H4 (cell line): ENCODE measurements at places on chromosomes 1 and 21. TPM values are rescaled to one million over a fixed set of nuclear protein-coding genes. Genes with fewer than 3 reads are reported as not detected.
A peak's percentile ranks its signal among the peaks of the same experiment; 100 is the strongest.

Gene CSMD2
- total RNA-seq, result not detected in 2 replicates

Gene WNT2B
- 0.37 and 0.97 TPM in 2 replicates for total RNA-seq

- no peak for DNase-seq
These were observed 41.8 kb upstream of the TTC22 start for GRCh38 chr1:54842963-54843362.

Gene HDGF
- 168 and 173 TPM in 2 replicates for total RNA-seq

DNA sequence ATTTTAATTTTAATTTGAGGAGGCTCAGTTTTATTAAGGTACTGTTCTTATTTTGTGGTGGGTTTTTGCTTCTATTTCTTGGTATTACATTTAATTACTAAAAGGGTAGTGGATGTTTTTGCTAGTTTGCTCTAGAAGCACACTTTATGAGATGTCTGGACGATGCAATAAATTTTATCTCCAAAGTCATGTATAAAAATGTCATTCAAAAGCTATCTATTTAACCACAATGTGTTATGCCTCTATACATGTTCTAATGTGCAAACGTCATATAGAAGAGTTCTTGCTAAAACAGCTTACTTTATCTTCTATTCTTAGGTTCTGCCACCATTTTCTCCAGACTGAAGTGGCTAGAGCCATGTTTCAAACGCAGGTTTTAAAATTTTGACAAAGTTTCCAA lies 12.9 kb upstream of the MPC2 start:
- DNase-seq, result no peak

DNA sequence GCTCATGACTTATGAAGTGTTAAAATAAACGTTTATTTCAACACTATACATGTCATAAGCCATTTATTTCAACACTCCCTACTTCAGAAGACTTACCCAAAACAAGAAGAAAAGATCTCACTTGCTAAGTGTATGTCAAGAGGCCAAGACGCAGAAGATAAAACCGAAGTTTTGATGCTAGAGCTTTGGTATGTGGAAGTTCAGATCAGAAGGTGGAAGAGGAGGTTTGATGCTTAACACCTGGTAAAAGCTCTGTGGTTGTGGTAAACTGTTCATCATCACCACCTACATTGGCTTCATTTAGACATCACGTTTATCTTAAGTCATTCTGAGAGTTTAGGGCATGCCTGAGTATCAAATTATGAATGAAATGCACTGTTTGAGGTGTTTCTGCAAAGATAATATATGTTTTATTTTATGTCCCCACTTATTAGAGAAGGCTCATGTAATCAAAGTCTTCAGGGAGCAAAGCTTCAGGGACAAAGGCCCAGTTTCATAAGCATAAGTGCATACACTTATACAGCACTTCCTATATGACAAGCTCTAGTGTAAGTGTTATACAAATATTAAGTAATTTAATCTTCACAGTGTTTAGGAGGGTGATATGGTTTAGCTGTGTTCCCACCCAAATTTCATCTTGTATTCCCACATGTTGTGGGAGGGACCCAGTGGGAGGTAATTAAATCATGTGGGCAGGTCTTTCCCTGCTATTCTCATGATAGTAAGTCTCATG lies 533.3 kb downstream of the PTBP2 start:
- no peak for DNase-seq

Gene C1QB
- total RNA-seq, result not detected in 2 replicates

GRCh38 chr1:96715482-96715881 lies 6.1 kb upstream of the PTBP2 start:
- no peak for DNase-seq

DNA sequence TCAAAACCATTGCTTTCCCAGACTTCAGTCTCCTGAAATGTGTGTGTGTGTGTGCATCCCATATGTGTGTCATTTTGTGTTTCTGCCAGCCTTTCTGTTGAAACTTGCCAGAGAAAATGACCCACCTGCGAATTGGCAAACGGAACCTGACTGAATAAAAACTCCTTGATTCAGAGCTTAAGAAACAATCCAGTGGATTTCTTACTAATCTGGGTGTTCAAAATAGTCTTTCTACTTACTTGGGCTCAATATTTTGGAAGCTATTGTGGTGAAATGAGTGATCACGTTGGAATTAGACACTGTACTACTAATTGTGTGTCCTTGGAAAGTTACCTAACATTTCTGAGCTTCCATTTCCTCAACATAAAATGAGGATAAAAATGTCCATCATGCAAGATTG lies 138.9 kb upstream of the ERG start:
- no peak for DNase-seq

- DNase-seq, result no peak
These were observed 53.1 kb downstream of the SH3GLB1 start for GRCh38 chr1:86757272-86757984.

Gene ATAD3B
- 4.4 and 5.7 TPM in 2 replicates for total RNA-seq

- DNase-seq, result no peak
These were observed 3.6 kb downstream of the AJAP1 start for GRCh38 chr1:4657960-4658541.

- no peak for DNase-seq
These were observed 25.3 kb upstream of the ATP1A1 start for GRCh38 chr1:116347696-116348095.

GRCh38 chr1:186623551-186623950 lies 56.7 kb downstream of the PTGS2 start:
- no peak for DNase-seq

DNA sequence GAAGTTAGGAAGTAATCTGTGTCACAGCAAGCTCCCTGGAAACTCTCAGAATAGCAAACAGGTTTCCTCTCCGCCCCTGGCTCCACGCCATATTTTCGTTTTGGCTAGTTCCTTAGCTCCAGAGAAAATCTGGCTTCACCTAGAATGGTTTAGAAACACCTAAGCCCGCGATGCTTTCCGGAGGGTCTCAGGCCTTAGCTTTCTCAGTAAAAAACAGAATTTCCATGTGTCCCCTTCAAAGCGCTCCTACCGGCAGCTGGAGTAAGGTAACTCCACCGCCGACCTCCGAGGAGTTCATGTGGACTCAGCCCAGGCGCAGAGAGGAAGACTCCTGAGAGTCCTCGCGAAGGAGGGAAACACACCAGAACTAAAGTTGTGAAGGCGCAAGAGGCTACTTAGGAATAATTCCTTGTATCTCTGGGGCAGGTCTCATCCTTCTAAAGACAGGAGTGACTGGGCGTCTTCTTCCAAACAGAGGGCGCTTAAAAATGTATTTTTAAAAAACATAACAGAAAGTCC lies 406 bp downstream of the KIAA0040 start:
- DNase-seq, result no peak

- DNase-seq, result no peak
These were observed 49.2 kb downstream of the ASH1L start for GRCh38 chr1:155513300-155513916.

Gene SLC30A2
- not detected in 2 replicates for total RNA-seq

- DNase-seq, result no peak
These were observed 71.2 kb downstream of the NID1 start for GRCh38 chr1:235993652-235994051.

DNA sequence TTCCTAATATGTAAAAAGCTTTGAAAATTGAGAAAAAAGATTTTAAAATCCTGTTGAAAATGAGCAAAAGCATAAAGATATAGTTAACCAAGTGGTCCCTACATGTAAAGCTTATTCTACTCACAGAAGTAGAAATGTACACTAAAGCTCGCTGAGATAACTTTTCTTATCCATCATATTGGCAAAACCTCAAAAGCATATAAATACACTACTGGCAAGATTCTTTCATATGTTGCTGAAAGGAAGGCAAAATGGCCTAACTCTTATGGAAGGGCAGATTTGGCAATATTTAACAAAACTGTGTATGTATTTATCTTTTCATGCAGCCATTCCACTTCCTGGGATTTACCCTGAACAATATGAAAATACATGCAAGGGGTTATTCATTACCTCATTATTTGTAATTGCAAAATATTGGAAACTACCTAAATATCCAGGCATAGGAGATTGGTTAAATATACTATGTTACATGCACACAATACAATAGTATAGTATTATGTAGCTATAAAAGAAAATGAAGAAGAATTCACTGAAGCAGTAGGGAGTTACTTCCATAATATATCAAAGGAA lies 43.2 kb upstream of the LYPLAL1 start:
- DNase-seq, result no peak

- DNase-seq, result no peak
These were observed 43.3 kb downstream of the GPR88 start for GRCh38 chr1:100581096-100581705.

- DNase-seq, result no peak
These were observed 648 bp upstream of the RGS7 start for GRCh38 chr1:241357366-241358340.

GRCh38 chr1:30650038-30650967 lies 73.1 kb downstream of the MATN1 start:
- DNase-seq, result no peak

- DNase-seq, result no peak
These were observed 279.2 kb downstream of the NEGR1 start for GRCh38 chr1:72003092-72003491.

- no peak for DNase-seq
These were observed 65.9 kb downstream of the LHX4 start for GRCh38 chr1:180295999-180296398.

GRCh38 chr1:92340154-92340553 lies 41.3 kb downstream of the RPAP2 start:
- no peak for DNase-seq

Gene SLC44A5
- 0.62 and 1.6 TPM in 2 replicates for total RNA-seq

Gene CD52
- total RNA-seq, result 3.0 TPM in 1 of 2 replicates, not detected in the other

DNA sequence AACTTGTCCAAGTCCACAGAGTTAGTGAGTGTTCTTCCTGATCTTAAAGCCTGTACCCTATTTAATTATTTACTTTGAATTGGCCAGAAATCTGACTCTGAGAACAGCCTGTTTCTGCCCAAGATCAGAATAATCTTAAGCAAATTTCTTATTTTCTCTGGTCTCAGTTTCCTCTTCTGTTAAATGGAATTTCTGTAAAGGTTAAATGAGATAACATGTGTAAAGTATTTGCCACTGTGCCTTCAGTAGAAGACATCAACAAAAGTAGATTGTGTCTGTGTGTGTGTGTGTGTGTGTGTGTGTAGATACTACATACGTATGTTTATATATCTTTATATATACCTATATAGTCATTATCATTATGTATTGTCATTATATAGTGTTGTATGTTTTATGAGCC lies 124.2 kb upstream of the FGGY start:
- DNase-seq, result no peak

GRCh38 chr1:218472885-218473284 lies 127.7 kb downstream of the TGFB2 start:
- no peak for DNase-seq

GRCh38 chr1:218660678-218661053 lies 315.5 kb downstream of the TGFB2 start:
- peak; percentile 37 for DNase-seq

- DNase-seq, result no peak
These were observed 9.7 kb downstream of the MAPKAPK2 start for GRCh38 chr1:206694171-206695124.

GRCh38 chr21:32514275-32515055 lies 70.9 kb downstream of the TCP10L start:
- DNase-seq, result no peak

- DNase-seq, result no peak
These were observed 103.9 kb downstream of the PTPN14 start for GRCh38 chr1:214447557-214447871.

Gene CD1E
- not detected in 2 replicates for total RNA-seq

Gene PPP1R15B
- 17.9 and 19.2 TPM in 2 replicates for total RNA-seq

Gene CYP4A11
- total RNA-seq, result not detected in 2 replicates

- DNase-seq, result peak; percentile 48
These were observed 18.5 kb downstream of the ALDH4A1 start for GRCh38 chr1:18883636-18884418.

DNA sequence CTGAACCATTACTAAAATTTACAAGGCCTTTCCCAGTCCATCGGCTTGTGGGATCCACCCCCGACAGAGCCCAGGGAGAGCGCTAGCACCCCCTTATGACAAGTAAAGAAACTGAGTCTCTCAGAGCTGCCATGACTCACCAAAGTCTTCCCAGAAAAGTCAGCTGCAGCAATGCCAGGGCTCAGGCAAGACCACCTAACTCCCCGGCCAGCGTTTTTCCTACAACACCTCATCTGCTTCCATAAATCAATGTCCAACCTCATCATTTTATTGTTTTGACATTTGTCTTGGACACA lies 15.0 kb downstream of the DHCR24 start:
- DNase-seq, result no peak

Gene MROH7
- not detected in 2 replicates for total RNA-seq

DNA sequence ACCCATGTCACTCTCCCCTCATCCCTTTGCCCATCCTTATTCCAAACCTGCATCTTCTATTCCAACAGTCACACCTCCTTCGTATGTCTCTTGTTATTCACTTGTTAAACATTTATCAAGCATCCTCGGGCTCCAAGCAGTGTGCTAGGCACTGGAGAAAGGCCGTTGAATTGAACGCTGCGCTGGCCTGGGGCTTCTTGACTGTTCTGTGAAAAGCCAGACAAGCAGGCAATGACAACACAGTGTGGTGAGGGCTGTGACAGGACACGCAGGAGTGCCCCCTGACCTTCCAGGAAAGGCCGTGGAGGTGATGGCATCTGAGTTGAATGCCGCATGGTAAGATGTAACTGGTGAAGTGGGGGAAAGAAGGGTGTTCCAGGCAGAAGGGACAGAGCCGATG lies 19.2 kb downstream of the ETV3 start:
- DNase-seq, result no peak

DNA sequence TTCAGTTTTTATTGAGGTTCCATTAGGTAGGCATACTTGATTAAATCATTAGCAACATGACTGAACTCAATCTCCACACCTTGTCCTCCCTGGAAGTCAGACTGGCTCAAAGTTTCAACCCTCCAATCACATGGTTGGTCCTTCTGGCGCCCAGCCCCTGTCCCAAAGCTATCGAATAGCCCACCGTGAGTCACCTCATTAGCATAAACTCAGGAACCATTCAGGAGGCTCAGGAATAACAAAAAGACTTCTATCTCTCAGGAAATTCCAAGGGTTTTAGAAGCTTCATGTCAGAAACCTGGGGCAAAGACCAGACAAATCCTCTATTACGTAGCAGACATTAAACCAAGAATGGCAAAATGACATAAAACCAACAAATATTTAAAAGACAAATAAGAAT lies 78.6 kb downstream of the RGS2 start:
- DNase-seq, result no peak

Gene RPTN
- total RNA-seq, result not detected in 2 replicates

GRCh38 chr1:10490286-10490970 lies 15.7 kb downstream of the PEX14 start:
- DNase-seq, result no peak

Gene PSMB2
- 30.2 and 39.5 TPM in 2 replicates for total RNA-seq

DNA sequence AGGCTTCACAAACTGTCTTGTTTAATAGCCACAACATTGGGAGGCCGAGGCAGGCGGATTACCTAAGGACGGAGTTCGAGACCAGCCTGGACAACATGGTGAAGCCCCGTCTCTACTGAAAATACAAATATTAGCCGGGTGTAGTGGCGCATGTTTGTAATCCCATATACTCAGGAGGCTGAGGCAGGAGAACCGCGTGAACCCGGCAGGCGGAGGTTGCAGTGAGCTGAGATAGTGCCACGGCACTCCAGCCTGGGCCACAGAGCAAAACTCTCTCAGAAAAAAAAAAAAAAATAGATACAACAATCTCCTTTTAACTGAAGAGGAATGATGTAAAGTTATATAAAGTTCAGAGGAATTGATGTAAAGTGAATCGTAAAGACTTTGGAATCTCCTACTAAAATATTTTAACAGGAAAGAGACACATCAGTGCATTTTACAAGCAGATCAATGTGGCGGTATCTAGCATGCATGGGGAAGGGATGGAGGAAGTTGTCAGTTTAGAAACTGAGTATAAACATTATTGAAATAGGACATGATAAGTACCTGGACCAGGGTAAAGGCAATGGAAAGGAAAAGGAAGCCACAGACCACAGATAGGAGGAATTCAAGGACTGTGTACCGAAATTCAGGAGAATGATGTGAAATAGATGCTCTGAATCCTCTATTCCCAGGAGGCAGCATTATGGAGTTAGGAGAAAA lies 41.5 kb downstream of the PTPRC start:
- no peak for DNase-seq

GRCh38 chr1:221394011-221394544 lies 347.8 kb downstream of the DUSP10 start:
- DNase-seq, result peak; percentile 48
